Muscle of arm (tissue), 14 donors: ENCODE measurements at places on chromosomes 3 and 15.
A peak's percentile ranks its signal among the peaks of the same experiment; 100 is the strongest.

GRCh38 chr3:71309886-71310285 lies 273.6 kb downstream of the FOXP1 start:
- no peak for DNase-seq

- no peak for DNase-seq
These were observed 121.7 kb upstream of the TLE3 start for GRCh38 chr15:70219256-70219895.

DNA sequence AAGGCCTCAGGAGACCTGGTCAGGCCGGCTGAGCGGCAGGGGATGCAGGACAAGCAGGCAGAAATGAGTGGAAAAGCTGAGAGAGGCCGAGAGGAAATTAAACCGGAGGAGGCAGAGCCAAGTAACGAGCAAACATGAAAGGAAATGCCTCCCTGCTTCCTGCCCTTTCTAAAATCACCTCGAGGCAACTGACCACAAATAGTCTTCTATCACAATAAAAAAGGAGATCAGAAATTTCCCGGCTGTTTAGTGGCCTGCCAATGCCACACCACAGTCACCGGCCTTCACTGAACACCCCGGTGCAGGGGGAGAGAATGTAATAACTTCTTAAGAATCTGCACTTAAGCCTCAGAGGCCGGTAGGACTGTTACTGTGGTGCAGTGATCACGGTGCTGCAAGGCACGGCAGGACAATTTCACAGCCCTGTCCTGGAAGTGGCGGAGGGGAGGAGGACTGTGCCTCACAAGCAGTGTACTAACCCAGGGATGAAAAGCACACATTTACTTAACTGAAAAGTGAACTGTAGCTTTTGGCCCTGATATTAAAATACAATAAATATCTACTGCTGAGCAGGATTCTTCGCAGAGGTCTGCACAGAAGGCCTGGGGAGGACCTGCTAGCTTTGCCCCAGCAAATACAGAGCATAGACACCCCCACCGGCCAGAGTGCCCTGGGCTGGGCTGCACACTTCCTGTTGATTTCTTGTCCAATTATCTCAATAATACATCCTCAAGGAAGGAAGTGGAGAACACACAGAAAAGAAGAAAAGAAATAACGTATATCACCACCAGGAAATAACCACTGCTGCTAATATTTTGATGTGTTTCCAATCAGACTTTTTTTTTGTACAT lies 183.5 kb upstream of the NSMCE3 start:
- DNase-seq, result no peak

DNA sequence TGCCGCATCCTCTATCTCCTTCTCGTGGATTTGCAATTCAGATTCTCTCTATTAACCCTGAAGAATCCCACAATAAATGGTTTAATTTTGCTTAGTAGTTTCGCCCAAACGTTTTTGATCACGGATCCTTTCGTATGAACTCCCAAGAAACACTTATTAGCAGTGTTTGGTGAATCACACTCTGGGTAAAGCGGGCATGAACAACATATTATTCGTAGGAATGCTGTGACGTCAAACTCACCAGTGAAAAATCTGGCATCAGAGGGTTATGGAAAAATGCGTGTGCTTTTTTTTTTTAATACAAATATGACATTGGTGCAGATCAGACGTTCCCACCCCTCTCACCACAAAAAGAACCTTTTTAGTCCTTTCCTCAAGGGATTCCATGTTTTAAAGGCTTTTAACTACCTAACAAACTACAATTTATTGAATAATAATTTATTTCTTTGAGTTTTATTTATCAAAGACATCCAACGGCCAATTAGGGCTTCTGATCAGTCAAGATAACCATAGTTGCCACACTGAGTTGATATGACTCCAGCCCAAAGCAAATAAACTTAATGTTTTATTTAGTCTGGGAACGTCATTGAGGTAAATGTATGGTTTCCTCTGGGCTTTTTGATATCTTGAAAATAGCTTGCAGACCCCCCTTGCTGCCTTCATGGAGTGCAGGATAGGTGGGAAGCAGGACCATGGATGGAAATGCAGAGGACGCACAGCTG lies 45.5 kb upstream of the CGNL1 start:
- no peak for DNase-seq

DNA sequence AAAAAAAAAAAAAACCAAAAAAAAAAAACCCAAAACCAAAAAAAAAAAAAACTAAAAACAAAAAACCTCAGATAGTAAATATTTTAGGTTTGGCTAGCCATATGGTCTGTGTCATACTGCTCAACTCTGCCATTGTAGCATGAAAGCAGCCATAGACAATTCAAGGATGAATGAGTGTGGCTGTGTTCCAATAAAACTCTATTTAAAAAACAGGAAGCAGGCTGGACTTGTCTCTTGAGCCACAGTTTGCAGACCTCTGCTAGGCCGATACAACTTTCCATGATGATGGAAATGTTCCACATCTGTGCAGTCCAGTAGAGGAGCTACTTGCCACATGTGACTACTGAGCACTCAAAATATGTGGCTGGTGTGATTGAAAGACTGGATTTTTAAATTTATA lies 11.1 kb downstream of the EFCAB12 start:
- peak; percentile 54 for DNase-seq

- peak; percentile 25 for DNase-seq
These were observed 621.8 kb downstream of the MECOM start for GRCh38 chr3:169041677-169042171.

- no peak for DNase-seq
These were observed 262.7 kb downstream of the ZBTB20 start for GRCh38 chr3:114884213-114884923.

DNA sequence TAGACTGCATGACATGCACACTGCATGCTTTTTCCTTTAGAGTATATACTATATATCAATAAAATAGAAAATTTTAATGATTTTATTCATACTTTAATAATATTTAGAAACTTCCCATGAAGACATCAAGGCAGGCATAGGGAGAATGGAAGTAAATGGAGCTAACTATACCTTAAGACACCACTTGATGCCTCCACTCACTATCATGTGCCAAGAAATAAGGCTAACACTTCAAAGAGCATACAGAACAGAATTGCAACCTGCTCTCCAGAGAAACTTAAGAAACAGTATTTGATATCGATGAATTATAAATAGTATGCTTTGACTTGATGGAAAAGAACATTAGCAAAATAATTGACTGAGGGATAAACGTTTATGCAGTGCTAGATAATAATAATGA lies 192.6 kb upstream of the MBNL1 start:
- no peak for DNase-seq

- DNase-seq, result no peak
These were observed 65.9 kb upstream of the ARL6 start for GRCh38 chr3:97698691-97699090.

DNA sequence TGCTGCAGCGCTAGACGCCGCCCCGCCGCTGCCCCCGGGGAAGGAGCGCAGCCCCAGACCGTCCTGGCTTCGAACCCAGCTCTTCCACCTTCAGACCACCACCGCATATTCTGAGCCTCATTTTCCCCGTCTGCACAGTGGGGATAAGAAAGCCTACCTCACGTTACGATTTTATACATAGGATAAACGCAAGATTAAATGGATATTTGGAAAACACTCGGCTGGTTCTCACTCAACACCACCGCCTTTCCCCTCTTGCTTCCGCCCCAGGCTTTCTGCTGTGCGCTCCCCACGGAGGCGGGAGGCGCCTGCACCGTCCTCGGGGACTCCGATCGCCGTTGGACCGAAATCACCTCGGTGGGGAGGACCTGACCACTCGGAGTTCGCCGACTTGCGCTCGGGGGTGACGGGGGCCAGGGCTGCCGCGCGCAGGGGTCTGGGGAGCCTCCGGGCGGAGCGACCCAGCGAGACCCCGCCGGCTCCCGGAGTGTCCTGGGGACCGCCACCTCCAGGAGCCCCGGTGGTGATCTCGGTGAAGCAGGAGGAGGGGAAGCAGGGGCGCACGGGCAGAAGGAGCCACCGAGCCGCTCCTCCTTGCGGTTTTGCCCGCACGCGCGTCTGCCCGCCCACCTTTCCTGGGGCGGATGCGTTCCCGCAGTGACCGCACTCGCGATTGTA lies 4.0 kb downstream of the FBXL22 start:
- DNase-seq, result peak; percentile 35

DNA sequence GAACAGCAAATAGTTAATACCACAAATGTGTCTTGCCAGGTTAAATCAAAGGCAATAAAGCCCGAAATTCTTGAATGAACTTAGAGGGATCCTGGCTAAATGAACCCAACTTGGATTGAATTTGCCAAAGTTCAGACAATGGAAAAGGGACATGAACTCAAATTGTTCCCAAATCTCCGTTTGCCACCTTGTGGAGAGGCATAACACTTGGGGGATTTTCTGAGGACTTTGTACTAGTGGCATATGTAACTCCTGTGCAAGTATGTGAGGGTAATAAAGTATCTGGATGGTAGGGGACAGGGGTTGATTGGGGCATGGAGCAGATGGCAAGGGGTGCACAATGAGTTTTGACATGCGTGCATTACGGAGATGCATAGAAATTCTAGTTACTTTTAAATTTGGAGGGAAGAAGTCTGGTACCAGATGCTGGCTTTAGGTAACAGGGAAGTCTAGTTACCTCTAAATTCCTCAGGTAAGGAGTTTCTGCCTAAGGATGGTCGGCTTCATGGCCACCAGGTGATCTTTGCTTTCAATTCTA lies 1.2 kb upstream of the TCAIM start:
- DNase-seq, result no peak

GRCh38 chr15:91129436-91129835 lies 29.4 kb downstream of the SV2B start:
- DNase-seq, result no peak

DNA sequence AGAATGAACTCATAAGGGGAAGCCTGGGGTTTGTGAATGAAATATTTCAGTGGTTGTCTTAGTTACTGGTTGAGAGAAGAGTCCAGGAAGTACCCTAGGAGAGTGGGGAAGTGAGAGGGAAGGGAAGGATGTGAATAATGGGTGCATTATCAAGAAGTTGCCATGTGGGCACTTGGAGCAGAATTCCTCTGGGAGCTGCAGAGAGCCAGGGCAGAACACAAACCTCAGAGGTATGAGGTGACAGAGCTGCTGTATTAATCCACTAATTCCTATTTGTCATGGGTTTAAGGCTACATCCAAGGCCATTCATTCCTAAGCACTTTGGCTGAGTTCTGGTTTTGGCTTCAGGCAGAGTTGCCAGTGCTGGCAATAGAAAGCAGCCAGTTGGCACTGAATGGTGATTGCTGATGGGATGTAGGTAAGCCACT lies 29.0 kb downstream of the NDUFB4 start:
- no peak for DNase-seq

DNA sequence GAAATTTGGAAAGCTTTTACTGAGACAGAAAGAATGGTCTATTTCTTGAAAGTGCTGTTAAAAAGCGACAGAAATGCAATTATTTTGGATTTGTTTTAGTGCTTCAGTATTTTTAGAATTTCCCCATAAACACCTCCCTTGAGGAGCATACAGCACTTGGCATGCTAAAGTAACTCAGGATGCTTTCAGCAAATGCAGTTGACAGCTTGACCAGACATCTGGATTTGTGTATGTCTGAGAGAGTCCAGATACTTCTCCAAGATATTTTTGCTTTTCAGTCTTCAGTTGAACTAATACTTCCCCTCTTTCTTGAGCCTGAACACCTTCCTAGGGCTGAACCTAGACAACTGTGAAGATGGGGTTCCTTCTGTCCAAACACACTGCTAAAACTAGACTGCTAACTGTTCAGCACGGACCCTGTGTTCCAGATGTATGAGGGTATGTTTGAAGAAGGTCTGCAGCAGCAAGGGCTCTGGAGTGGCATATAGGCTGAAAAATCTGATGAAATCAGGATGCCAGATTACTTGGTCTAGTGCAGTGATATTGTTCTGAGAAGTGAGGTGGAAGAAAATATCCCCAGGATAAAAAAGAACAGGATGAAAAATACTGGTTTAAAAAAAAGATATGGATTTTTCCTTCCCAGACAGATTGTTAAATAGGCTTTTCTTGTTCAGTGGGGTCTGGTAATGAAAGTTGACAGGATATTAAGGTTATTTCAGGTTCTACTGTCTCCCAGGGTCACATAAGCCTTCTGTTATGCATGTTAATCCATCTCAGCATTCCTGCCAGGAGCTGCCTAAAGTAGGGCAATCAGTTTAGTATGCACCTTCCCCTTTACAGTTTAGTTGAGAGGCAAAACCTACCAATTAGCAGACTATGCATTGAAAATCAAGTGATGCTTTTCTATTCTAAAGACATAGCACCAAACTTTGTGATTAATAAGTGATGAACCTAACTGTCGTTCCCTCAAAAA lies 516.9 kb upstream of the TBL1XR1 start:
- DNase-seq, result no peak

GRCh38 chr15:60328852-60329443 lies 68.8 kb downstream of the ANXA2 start:
- peak; percentile 38 for DNase-seq
